ENCODE measurements at places on chromosomes 11 and 22.

DNA sequence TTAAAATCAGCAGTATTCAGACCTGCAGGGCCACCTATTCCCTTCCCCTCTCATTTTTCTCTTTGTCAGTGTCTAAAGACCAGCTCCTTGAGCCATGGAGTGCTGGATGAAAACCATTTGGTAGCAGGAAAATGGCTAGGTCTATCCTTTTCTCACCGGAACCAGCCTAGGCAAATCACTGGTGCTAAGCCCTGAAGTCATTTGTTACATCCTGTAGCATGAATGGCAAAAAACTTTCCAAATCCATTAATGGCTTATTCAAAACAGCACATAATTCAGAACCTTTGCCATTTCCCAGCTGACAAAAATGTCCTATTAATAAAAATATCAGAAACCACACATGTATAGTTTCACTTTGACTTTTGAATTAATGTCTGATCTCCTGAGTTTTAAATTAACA lies 209.5 kb upstream of the E2F8 start:
- DNase-seq: no peak

DNA sequence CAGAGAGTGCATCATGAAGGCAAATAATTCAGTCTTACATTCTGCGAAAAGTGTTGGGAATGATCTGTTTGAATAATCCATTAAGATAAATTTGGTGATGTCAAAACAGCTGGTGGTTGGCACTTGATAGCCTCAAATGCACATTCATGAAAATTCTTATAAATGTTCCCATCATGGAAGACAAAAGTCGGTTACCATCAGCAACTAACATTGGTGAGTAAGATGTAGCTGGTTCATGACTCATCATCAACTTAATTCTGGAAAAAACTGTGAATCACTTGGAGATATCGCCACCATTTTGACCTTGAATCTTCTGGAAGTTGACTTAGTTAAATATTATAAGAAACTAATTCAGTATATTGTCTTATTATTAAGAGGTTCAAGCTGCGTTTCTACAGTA lies 11.2 kb downstream of the CRYBB1 start:
- no peak for DNase-seq

DNA sequence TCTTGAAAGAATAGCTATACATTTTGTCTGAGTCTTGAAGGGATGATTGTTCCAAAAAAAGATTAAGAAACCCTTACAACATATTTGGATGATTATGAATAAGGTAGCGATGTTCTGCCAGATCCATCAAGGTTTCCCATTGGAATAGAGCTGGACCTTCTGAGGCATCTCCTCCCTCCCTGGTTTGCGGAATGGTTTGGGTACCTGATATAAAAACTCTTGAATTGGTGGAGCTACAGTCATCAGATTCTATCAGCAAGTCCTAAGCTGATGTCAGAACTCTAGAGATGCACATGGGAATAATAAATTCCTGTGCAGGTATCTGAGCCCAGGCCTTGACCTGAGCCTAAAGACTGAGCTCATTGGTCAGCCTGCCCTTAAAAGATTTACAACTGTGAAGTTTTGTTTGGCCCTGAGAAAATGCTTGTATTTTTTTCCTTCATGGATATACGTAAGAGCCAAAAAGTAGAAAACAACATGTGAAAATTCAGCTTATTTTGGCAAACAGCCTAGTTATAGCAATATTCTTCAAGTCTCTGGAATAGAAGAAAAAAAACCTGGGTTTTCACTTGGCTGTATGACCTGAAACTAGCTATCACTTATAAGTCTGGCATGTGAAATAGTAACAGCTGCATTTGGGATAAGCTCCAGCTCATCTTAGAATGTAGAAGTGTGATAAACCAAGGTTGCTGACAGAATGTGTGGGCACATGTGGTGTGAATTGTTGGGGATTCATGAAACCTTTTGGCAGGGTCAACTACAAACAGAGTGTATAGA lies 265.7 kb upstream of the CTSC start:
- DNase-seq: no peak

GRCh38 chr11:45485070-45485707 lies 180.2 kb downstream of the CHST1 start:
- no peak for DNase-seq

GRCh38 chr22:31730344-31730711 lies 19.6 kb downstream of the PRR14L start:
- no peak for DNase-seq

DNA sequence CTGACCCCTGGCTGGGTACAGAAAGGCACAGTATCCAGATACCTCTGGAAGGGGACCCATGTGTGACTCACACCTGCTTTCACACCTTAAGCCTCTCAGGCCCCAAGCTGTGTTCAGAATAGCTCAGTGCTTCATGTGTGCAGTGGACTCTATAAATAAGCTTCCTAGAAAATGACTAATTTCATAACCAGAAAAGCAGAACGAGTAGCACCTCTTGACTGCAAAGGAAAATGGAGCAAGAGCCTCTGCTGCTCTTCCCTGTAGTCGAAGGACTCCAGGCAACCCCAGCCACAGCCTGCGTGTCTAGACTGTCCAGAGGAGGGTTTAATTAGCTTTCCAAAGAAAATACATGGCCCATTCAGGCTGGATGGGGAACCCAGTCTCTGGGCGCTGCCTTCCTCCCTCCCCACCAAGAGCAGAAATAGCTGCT lies 23.1 kb downstream of the PTPN5 start:
- no peak for DNase-seq

- no peak for DNase-seq
Observed at GRCh38 chr11:10927538-10927937, 69.7 kb upstream of the ZBED5 start.

GRCh38 chr11:115739878-115740277 lies 235.7 kb upstream of the CADM1 start:
- DNase-seq: no peak

DNA sequence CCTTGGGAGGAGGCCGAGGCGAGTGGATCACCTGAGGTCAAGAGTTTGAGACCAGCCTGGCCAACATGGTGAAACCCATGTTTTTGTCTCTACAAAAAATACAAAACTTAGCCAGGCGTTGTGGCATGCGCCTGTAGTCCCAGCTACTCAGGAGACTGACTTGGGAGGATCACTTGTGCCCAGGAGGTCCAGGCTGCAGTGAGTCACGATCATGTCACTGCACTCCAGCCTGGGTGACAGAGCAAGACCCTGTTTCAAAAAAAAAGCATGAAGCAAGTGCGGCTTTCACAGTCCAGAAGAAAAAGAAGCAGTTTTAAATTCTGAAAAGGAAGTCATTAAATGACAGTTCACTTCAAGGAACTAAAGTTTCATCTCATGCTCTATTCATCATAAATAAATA lies 7.1 kb upstream of the LTO1 start:
- DNase-seq: no peak

All from D341Med (cell line).